LHCN-M2 (cell line): ENCODE measurements at places on chromosomes 16 and 17.

GRCh38 chr17:48515925-48516900, 14.6 kb downstream of the HOXB1 start:
- DNase-seq, result no peak

- DNase-seq, result no peak
Observed at GRCh38 chr17:55342800-55343585, 78.2 kb downstream of the HLF start.

DNA sequence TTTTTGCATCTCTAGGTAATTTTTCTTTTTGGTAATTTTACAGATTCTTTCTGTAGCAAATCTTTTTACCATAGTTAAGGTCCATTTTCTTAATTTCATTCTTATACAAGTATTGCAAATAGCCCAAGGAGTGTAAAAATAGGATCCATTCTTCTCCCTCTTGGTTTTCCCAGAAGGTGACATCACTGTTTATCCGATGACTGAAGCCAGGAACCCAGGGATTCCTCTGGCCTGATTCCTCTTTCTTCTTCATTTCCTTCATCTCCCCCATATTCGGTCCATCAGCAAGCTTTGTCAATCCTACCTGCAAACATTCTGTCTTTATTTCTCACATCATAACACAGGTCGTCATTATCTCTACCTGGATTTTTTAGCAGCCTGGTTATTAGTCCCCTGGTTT, 5.3 kb downstream of the RBBP6 start:
- peak; percentile 14 for DNase-seq

GRCh38 chr17:74873874-74874614, 1.2 kb upstream of the FDXR start:
- peak; percentile 40 for DNase-seq

DNA sequence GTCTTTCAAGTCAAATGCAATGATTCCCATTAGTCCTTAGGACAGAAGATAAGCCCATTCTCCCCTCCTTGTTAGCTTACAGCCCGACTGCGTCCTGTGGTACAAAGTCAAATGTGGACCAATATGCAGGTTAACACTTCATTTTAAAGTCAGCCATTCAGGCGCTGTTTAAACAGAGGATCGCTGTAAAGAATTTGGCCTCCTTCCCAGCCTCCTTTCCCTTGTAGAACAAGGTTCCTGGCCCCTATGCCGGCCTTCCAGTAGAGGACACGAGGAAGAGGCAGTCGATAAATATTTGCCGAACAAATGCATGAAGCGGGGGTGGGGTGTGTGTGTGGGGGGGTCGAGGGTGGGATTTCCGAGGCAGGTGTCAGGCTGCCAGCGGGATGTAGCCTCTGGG, 4.3 kb downstream of the SDK2 start:
- DNase-seq, result no peak

DNA sequence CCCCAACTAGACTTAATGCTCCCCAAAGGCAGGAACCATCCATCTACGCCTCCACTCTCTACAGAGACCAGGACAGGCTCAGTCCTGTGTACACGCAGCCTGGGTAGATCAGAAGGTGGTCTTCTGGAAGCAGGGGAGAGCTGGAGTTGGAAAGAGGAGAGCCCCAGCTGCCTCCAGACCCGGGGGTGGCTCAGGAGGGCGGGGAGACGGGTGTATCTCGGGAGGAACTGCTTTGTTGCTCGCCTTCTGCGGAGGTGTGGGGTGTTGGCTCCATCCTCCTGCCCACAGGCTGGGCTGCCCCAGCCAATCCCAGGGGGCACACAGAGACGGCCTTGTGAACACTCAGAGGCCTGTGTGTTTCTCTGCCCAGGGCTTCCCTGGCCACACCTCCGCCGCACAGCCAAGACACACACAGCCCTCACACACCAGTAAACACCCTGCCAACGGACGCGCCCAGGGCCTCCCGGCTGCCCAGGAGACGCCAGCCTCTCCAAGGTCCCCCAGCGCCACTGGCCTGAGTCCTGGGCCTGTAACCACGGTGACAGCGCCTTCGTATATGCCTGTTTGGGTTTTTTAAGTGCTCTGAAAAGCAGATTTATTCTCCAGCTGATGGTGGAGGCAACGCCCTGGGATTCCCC, 143.4 kb upstream of the CDC42EP4 start:
- no peak for DNase-seq

GRCh38 chr17:54834086-54834485, 66.6 kb upstream of the TOM1L1 start:
- no peak for DNase-seq

- peak; percentile 78 for DNase-seq
Observed at GRCh38 chr17:77124192-77124889, 16.4 kb upstream of the SEC14L1 start.

GRCh38 chr17:51354936-51355335, 94.6 kb downstream of the UTP18 start:
- no peak for DNase-seq

- DNase-seq, result peak; percentile 3
Observed at GRCh38 chr17:65888649-65889048, 303.3 kb downstream of the CEP112 start.

GRCh38 chr17:41695134-41695661, 6.5 kb downstream of the EIF1 start:
- no peak for DNase-seq

- DNase-seq, result peak; percentile 14
Observed at GRCh38 chr16:76278980-76279379, 1.8 kb downstream of the CNTNAP4 start.

GRCh38 chr17:59332749-59333377, 1.4 kb downstream of the YPEL2 start:
- DNase-seq, result peak; percentile 41

DNA sequence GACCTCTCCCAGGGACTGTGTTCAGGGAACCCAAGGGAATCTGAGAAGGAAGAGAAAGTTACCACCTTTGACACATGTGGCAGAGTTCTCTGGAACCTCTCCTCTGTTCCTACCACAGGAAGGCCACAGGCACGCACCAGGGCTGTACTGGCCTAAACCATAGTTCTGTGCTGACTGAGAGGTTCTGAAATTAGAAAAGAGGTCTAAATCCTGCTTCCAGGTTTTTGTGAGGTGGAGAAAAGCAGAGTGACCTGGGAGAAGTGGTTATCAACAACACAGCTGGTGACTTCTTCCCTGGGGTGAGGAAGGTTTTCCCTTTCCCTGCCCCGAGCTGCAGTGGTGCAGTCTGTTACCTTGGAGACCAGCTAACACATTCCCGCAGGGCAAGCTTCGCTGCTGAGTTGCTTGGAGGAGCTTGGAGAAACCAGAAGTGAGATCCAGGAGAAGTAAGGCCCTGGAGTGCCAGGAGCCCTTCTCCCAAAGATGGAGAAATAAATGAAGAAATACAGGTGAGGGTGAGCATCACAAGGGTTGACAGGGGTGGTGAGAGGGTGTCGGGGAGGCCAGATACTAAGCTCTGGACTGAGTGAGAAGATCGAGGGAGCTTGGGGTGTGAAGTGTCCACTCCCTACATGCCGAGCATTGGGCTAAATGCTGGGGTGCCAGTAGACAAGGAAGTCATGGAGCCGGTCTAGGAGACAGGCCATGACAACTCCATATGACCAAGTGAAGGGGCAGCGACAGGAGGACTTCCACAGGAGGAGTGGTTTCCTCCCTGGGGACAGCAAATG, at the start of gene VWA3A:
VWA3A (plus strand) TSS at position 399 of the 791 bp plus-strand sequence; CDS start at position 496, 97 bp downstream.
- DNase-seq, result peak; percentile 32

GRCh38 chr16:10181196-10182162, 749 bp downstream of the GRIN2A start:
- DNase-seq, result no peak

- DNase-seq, result peak; percentile 19
Observed at GRCh38 chr16:88456356-88457292, 3.5 kb downstream of the ZFPM1 start.

DNA sequence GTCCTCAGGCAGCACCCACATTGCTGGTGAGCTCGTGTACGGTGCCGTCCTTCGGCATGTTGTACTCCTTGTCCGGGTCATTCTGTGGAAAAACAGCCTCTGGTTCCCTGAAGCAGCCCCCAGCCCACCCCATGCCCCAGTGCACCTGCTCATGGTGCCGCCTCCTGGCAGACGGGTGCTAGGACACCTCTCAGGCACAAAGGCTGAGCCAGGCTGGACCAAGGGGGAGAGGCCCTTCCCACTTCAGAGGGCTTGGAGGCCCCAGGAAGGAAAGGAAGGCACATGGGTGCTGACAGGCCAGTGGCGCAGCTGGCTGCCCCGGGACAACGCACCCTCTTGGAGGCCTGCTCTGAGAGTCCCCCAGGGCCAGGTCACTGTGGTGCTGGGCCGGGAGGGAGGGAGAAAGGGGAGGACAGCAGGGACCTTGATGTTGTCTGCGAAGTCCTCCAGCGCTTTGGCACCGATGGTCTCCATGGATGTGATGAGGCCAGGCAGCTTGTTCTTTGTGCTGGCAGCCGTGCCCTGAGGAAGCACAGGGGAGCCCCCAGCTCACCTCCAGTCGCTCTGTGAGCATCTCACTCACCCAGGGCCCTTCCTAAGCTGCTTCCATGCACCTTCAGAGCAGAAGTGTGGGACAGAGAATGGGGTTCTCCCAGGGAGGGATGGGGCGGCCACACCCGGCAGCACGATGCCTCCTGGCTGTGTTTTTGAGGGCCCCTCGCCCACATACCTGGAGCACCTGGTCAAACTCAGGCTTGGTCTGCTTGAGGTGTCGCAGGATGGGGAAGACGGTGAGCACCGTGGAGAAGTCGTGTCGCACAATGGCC, 9.3 kb downstream of the ZACN start:
- DNase-seq, result no peak

- DNase-seq, result no peak
Observed at GRCh38 chr16:16059895-16060590, 110.6 kb downstream of the ABCC1 start.
